ENCODE measurements at places on chromosomes 5 and 9.

DNA sequence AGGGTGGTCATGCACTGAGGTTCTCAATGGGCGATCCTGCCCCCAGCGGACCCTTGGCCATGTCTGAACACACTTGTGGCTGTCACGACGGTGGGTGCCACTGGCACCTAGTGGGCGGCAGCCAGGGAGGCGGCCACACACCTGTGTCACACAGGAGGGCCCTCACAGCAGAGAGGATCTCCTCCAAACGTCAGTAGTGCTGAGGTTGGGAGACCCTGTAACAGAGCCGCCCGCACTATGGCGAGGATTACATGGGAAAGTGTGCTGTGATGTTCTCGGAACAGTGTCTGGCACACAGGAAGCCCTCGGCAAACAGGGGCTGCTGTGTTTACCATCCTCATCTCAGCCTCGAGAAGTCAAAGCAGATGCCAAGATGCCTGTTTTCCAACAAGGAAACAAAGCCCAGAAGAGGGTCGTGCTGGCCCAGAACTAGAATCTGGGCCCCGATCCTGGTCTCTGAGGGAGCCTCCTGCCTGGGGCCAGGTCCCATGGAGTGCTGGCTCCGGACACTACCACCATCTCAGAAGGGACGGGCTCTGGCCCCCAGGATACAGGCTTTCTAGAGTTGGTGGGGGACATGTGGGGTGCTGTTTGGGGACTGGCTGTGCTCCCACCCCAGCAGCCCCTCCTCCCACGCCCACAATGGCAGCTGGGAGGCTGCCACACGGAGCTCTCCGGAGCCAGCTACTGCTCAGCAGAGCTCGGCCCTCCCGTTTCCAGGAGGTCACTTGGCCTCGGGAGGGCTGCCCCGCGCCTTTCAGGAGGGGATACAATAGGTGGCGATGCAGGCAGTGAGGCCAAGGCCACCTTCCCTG, 48.2 kb downstream of the DBH start:
- no peak for DNase-seq

DNA sequence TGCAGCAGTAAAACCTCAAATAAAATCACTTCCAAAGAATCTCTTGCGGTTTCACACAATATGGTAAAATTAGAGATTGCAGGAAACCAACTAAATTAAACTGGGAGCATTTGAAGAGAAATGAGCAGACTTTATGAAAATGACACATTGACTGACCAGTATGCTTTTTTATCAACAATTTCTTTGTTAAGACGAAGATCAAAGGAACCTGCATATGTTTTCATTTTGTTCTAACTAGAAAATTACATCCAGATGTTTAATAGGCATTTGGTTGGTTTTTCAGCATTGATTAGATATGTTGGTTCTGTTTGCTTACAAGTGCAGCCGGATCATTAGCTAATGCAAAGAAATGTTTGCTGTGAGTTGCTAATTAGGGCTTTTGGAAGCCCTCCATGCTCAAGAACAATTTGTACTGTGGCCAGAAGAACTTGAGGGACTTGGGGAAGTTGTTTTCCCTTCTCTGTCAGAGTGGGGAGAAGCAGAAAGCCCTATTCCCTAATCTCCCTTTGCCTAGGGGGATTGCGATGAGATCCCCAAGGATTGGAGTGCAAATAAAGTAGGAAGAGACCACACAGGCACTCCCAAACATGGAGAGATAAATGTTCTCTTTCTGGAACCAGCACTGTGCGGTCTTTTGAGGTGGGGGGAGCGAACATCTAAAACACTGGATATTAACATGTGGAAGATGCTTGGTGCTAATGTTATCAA, 4.5 kb upstream of the TLE1 start:
- no peak for DNase-seq

DNA sequence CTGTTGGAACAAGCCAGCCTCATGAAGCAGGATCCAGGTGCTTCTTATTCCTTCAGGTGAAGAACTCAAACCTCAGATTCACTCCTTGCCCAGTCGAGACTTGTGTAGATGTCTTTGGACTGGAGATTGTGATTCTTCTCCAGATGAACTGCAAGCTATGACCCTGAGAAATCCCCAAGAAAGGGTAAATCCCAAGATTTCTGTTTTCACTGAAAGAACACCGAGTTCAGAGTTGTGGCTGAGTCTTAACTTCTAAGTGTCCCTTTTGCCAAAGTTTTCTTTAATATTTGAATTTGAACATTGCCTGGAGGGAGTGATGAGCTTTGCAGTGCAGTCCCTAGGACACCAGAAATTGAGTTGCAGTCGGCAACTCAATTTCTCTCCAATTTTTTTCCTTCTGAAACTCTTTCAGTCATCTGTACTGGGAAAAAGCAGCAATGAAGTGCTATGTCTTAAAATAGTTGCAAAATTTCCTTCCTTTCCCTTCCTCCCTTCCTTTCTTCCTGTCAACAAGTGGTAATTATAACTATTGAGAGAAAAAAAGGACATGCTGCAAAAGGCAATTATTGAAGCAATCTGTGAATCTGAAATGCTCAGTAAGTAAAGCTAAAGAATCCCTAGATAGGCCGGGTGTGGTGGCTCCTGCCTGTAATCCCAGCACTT, 56.1 kb downstream of the ANKRD55 start:
- no peak for DNase-seq

DNA sequence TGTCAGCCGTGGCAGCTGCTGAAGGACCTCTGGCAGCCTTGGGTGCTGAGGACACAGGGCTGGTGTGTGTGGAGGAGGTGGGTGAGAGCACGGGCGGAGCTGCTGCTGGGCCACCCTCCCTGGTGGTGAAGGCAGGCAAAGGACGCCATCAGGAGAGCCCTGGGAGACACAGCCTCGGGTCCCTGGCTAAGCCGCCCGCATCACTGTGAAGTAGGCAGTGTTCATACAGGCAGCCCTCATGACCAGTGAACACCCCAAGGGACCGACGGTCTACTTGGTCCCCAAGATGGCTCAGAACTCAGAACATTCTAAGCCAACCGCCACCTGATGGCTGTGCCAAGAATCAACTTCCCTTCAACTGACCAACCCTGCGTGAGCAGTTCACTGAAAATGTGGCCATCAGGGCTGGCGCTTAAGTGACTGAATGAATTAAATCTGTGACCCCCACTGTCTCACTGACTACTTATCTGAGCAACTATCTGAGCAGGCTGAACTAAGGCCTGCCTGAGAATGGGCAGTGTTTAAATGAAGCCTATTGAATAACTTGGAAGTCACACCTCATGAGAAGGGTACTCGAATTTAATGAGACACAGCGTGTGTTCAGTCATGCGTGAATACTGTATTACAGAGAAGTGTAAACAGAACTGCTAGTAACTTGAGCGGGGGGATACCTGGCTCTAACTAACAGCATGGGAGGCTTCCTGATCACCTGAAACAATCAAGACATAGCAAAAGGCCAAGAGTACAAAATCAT, 54.7 kb upstream of the SIMC1 start:
- no peak for DNase-seq

- DNase-seq, result no peak
These were observed 17.1 kb downstream of the TPPP start for GRCh38 chr5:675871-676698.

- DNase-seq, result no peak
These were observed 203.7 kb downstream of the GLIS3 start for GRCh38 chr9:4096121-4096520.

GRCh38 chr5:114360816-114361723, 800 bp upstream of the KCNN2 start:
- DNase-seq, result no peak

- DNase-seq, result no peak
These were observed 30.7 kb downstream of the SPIN1 start for GRCh38 chr9:88418715-88419540.

- DNase-seq, result no peak
These were observed 13.8 kb downstream of the ST8SIA4 start for GRCh38 chr5:100889165-100889743.

DNA sequence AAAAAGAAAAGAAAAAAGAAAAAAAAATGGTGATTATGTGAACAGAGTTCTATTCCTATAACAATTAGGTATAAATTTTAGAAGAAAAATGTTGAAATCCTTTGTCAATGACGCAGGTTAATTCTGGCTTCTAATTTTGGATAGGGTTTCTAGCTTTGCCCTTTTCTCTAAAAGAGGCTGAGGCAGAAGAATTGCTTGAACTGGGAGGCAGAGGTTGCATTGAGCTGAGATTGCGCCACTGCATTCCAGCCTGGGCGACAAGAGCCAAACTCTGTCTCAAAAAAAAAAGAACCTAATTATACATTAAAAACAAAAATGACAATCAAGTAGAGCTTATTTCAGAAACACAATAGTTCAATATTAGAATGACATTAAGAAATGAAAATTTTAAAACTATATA, 2.9 kb downstream of the STXBP1 start:
- no peak for DNase-seq

GRCh38 chr5:134554319-134555222, 29.1 kb downstream of the JADE2 start:
- DNase-seq, result no peak

GRCh38 chr5:141867139-141867538, 11.1 kb downstream of the PCDH1 start:
- no peak for DNase-seq

- no peak for DNase-seq
These were observed 52.9 kb upstream of the CD180 start for GRCh38 chr5:67249590-67249895.

DNA sequence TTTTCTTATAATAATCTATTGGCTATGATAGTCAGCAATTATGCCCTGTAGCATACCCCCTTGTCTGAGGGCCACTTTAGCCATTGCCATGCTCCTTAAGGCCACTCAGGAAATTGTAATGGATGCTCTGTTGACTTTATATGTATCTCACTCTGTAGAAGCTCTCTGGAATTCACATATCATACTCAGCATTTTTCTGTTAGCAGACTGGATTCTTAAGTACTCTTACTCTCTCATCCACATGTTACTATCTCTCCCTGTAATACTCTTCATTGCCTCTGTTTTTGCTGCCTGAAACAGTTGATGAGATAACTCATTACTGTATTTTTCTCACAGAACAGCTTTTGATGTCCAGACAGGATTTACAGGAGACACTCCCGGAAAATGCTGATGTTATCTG, 24.2 kb downstream of the TMEM232 start:
- no peak for DNase-seq

DNA sequence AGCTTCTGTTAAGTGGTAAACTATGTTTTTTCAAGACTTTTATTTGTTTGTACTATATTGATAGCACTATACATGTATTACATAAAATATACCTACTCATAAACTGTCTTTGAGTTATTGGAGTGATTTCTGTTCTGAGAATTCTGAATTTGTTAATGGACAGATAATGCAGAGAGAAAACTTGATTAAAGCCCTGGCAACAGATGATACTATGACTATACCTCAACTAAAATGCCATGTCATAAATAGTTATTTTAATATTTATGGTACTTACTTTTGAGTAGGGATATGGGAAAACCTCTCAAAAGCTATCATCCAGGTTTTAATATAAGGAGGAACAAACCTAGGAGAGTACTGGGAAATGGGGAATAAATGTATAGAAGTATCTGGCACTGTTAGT, 947.2 kb upstream of the ARRDC3 start:
- no peak for DNase-seq

DNA sequence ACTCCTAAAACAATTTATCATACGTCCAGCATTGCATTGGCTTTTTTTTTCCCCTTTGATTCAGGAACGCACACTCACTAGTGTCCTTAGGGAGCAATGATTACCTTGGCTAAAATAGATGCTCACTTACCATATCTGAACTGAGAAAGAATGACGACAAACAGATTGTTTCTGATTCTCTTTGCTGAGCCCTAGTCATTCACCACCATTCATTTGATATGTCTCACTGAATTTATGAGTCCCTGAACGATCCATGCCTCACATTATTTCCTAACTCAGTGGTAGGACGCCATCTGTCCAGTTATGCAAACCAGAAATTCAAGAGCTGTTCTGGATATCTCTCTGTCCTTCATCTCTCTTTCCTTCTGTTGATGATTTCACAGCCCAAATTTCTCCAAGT, 39.3 kb upstream of the DAB2 start:
- DNase-seq, result no peak

- DNase-seq, result no peak
These were observed 59.6 kb upstream of the HTR4 start for GRCh38 chr5:148713735-148714508.

DNA sequence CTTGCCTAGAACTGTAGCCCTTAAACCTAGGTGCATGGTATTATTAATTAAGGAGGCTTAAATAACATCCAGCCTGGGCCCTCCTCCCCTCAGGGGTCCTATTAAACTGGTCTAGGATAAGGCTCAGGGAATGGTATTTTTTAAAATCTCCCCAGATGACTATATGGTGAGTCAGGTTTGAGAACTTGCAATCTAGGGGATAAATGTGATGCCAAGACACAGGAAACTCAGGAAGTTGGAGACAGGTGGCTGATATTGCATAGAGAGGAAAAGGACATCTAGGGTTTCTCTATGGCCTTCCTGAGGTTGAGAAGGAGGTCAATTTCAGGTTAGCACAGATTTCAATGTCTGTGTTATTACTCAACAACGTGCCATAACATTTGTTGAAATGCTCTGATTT, 581.0 kb downstream of the TLE1 start:
- DNase-seq, result no peak

DNA sequence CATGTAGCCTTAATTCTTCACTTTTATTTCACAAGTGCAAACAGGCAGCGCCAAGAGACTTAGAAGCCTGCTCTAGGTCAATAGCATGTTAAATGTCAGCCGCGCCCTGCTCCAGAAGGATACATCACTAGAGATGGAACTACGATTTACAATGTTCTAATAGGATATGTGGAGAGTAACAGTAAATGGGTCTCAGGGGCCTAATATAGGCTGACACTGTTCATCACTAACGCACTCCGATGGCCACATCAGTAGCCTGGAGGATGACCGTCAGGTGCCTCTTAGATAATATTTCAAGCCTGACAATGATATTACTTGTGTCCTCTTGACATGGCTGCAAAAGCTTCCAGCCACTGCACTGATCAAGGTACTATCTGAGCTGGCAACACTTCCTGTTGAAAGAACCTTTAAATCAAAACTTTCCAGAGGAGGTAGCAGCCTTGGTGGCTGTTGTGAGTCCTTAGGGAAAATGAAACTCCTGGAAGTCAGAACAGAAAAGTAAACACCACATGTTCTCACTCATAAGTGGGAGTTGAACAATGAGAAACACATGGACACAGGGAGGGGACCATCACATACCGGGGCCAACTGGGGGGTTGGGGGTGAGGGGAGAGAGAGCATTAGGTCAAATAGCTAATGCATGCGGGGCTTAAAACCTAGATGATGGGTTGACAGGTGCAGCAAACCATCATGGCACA, 35.0 kb downstream of the PTTG1 start:
- no peak for DNase-seq

- DNase-seq, result no peak
These were observed 32.8 kb downstream of the TUT7 start for GRCh38 chr9:86321373-86321772.

All from stimulated activated CD8-positive, alpha-beta memory T cell treated with anti-CD3 and anti-CD28 coated beads, Interleukin-4, amount 100 ng/mL, for 1 hour (primary cell).